ENCODE measurements at places on chromosomes 12 and 14.

DNA sequence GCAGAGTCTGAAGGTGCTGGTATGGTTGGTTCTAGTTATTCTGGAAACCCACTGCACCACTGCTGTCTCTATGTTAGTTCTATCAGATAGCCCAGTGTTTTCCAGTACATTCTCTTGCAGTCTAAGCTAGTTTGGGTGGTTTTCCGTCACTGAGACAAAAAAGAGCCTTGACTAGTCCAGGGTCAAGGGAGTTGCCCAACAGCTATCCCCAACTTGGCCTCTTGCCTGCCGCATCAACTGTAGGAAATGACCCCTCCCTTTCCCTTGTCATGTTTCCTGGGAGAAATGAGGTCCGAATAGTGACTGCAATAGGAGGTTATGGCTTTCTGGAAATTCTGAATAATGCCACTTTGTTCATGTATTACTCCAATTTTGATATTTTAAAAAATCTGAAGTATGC lies 160.4 kb downstream of the EFCAB11 start:
- no peak for DNase-seq

GRCh38 chr14:101761881-101762529 lies 496 bp downstream of the PPP2R5C start:
- peak; percentile 10 for DNase-seq

- no peak for DNase-seq
Observed at GRCh38 chr12:94222351-94223084, 74.1 kb downstream of the PLXNC1 start.

GRCh38 chr12:26995706-26996105 lies 18.5 kb downstream of the TM7SF3 start:
- DNase-seq, result no peak

GRCh38 chr12:66666481-66666880 lies 12.4 kb downstream of the GRIP1 start:
- no peak for DNase-seq

GRCh38 chr14:59435987-59436386 lies 29.2 kb downstream of the GPR135 start:
- no peak for DNase-seq

DNA sequence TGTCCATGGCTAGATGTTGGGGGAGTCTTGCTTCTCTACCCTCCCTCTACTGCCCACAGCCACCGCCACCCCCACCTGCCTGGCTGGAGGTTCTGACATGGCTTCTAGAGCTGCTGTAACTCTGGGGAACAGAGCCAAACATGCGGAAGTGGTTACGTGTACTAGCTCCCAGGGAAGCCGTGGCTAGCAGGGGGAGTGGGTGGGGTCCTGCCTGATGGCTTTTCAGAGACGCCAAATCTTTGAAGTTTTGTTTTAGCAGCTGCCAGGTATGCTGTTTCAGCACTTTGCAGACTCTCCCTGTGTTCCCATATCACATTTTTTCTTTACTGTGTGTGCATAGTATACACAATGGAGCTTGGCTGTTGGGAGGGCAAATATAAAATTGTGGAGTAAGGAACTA lies 150.3 kb downstream of the TGFB3 start:
- no peak for DNase-seq

GRCh38 chr12:2023365-2023764 lies 19.1 kb upstream of the DCP1B start:
- DNase-seq, result no peak

GRCh38 chr12:41336041-41336549 lies 148.0 kb downstream of the PDZRN4 start:
- no peak for DNase-seq

DNA sequence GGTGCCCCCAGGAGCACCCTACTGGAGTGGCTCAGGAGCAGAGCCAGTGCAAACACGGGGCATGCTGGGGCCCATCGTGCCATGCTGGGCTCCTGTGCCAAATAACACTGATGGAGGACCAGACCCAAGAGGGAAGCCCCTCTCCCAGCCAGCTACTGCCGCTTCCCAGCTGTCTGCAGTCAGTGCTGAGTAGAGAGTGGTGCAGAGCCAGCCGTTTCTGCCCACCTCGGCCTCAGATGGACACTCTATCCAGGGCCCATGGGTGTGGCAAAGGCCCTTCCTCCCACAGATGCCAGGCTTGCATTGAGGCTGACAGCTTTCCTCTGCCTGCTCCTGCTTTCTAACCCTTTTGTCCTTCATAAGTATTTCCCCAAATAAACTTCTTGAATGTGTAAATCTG lies 13.2 kb downstream of the CLBA1 start:
- no peak for DNase-seq

GRCh38 chr12:66716522-66716921 lies 37.6 kb upstream of the GRIP1 start:
- DNase-seq, result no peak

- no peak for DNase-seq
Observed at GRCh38 chr14:70871863-70872677, 35.2 kb upstream of the PCNX1 start.

DNA sequence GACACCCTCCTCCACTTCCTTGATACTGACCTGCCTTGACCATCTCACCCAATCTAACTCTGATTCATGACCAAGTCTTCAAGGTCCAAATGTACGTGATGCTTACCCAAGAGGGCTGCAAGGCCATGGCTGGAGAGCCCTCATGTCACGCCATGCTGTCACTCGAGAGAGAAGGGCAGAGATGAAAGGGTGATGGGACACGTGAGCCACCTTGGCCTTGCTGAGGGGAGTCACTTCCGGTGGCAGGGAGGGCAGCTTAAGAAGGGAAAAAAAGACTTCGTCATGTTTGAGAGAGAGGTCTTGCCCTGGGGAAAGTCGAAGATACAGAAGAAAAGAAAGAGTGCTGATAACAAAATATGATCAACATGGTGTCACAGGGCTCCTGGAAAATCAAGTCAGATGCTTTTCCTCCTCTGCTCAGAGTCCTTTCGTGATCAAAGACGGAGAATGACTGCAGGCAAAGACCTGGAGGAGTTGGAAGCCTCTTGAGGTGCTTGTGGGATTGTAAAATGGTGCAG lies 3.3 kb upstream of the SCARB1 start:
- no peak for DNase-seq

- no peak for DNase-seq
Observed at GRCh38 chr14:24119691-24120090, 4.9 kb upstream of the NRL start.

DNA sequence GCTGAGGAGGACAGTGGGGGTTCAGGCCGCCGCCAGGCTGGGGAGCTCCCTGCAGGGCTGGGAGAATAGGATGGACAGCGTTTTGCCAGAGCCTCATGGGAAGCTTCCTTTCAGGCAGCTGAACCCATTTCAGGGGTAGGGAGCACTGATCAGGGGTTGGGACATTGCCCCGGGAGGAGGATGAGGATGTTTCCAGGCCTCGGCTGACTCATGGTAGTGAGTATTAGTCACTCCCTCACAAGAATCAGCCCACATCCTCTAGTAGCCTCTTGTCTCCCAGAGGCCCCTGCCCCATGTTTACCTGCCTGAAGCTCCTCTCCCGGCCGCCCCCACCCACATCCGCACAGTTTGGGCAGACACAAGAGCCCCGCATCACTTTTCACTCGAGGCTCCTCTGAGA lies 89.8 kb downstream of the ZFP36L1 start:
- DNase-seq, result peak; percentile 27

- no peak for DNase-seq
Observed at GRCh38 chr12:96427269-96427729, 27.1 kb upstream of the CDK17 start.

DNA sequence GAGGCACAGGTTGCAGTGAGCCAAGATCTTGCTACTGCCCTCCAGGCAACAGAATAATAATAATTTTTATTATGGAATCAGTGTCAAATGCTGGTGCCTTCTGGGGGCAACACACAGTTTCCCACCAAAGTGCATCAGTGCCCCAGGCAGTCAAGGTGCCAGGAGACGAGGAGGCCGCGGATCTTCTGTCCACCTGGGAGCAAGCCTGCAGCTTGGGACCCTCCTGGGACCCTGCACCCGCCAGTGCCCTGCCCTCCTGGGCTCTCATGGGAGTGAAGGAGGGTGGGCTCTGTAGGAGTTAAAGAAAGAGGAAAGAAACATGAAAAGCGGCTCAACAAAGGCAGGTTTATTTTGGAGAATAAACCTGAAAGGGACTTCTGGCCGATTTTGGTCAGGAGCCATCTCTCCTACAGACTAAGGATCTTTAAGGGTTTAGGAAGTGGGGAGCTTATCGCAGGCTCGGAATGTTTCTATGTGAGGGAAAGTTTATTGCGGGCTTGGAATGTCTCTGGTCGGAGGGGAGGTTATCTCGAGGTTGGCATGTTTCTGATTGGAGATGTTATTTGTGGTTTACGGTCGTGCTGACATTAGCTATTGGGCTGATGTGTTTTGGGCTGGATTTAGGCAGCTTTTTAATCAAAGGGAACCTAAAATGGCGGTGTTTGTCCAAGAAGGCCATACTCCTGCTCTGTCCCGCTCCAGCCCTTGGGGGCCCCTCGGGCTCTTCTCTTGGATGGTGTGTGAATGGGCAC lies 1.1 kb upstream of the ASPG start:
- no peak for DNase-seq

DNA sequence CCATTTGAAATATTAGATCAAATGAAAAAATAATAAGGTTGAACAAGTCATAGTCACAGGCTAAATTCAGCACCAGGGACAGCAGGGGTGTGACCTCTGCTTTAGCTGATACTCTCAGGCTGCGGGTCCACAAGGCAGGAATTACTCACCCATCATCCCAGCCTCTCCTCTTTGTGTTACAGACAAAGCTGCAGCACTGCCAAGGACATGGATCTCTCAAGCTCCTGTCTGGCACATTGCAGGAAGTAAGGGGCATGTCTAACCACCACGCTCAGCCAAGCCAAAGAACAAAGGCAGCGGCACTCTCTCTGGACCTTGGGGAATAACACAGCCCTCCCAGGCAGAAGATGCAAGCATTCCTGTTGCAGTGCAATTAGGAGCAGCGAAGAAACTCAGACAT lies 783.8 kb downstream of the VRK1 start:
- DNase-seq, result no peak

All from T-helper 22 cell (primary cell).